ENCODE measurements at places on chromosomes 7 and 10.

GRCh38 chr10:129048513-129048912 lies 418.5 kb upstream of the MGMT start:
- DNase-seq: no peak

DNA sequence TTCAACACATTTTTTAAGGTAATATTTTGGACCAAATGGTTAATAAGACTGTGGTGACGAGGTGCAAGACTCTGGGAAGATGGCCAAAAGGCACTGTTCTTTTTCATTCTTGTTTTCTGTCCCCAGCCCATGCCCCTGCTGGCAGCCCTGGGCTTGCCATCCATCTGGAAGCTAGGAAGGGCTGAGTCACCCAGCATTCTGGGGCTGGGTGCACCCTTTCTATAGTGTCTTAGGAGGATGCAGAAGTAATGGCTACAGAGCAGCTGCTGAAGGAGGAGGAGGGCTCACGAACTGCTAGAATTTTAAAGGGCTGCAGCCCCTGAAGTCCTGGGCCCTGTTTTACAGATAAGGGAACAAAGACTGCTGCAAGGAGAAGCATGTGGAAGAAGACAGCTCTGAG lies 42.8 kb upstream of the ZNF32 start:
- DNase-seq: no peak

DNA sequence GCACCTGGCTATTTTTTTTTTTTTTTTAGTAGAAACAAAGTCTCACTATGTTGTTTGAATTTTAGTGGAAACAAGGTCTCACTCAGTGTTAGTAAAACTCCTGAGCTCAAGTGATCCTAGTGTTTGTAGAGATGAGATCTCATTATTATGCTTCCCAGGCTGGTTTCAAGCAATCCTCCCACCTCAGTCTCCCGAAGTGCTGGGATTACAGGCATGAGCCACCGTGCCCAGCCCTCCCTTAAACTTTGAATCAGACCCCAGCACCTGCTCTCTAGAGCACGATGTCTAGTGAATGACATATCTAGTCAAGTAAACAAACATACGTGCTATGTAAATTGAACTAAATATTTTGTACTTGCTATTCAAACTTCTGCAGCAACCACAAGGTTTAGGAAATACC lies 105.6 kb upstream of the MYO3A start:
- DNase-seq: no peak

- no peak for DNase-seq
These were observed 639.9 kb downstream of the TYW1 start for GRCh38 chr7:67636348-67637022.

GRCh38 chr10:44513591-44513990 lies 128.7 kb upstream of the CXCL12 start:
- DNase-seq: no peak

- no peak for DNase-seq
These were observed 5.3 kb downstream of the TECTB start for GRCh38 chr10:112288486-112288885.

DNA sequence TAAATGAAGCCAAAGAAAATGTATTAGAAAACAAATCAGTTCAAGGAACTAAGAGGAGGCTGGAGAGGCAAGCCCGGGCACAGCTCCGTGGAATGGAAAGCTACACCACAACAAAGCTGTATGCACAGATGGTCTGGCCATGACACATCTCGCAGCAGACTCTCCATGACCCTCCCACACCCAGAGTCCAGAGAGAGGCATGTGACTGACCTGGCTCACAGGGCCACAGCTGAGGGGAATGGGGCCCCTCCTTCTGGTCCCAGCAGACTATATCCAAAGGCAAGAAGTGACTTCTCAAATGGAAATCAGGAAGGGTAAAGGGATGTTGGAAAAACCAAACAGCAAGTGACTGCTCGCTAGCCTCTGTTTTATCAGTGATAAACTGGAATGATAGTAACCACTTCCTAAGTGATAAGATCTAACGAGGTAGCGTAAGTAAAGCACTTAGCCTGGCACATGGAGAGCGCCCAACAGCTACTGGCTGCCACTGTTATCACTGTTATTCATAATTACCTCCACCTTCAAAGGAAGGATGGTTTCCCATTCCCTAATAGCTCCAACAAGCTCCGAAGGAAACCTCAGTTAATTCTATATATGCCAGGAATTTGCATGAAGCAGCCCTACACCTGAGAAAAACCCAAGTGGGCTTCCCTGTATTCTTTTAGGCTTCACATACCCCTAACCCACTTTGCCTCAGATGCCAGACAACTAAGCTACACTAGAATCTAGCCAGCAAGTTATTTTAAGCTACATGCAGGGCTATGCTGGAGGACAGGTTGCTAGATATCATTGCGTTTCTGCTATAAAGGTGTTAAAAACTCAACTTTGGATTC lies 8.4 kb downstream of the OSBPL3 start:
- no peak for DNase-seq

GRCh38 chr7:74718336-74718735 lies 55.5 kb upstream of the NCF1 start:
- DNase-seq: no peak

GRCh38 chr7:69942573-69942972 lies 344.3 kb downstream of the AUTS2 start:
- no peak for DNase-seq

DNA sequence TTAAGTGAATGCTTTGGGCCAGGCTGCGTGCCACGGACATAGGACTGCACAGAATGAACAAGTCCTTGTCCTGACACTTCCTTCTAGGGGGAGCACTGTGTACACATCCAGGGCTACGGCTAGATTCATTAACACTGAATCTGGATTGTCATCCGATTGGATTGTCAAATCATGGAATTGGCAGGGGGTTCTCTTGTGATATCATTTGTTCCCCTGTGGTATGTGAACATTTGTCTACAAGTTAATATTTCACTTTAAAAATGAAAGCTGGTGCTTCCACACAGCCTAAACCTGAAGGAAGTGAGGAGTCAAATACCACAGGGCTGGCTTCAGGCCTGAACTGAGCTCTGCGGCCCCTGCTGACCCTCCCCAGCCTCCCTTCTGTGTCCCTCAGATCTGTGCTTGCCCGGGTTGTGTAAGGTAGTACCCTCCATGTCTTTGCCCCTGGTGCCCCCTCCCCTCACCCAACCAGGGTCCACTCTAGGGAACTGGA lies 75.6 kb downstream of the SNX10 start:
- DNase-seq: no peak

- DNase-seq: no peak
These were observed 109.1 kb upstream of the TNS3 start for GRCh38 chr7:47690902-47691558.

DNA sequence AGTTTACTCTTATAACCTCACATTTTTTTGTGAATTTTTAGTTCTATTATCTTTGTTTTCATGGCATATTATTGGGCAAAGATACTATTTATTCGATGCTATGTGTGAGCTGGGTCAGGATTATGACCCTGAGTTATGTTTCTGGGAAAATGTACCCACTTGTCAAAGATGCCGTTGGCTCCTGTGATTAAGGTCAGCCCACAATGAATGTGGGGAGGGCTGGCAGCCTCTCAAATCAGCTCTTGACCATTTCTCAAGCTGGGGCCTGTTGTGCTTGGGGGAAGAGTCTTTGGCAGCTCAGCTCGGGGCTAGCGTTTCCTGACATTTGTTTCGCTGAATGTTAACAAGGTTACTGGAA lies 97.5 kb downstream of the TCF7L2 start:
- no peak for DNase-seq

- no peak for DNase-seq
These were observed 1265.8 kb downstream of the REEP3 start for GRCh38 chr10:64786989-64787388.

GRCh38 chr7:151088856-151089699 lies 2.8 kb downstream of the AGAP3 start:
- DNase-seq: no peak

DNA sequence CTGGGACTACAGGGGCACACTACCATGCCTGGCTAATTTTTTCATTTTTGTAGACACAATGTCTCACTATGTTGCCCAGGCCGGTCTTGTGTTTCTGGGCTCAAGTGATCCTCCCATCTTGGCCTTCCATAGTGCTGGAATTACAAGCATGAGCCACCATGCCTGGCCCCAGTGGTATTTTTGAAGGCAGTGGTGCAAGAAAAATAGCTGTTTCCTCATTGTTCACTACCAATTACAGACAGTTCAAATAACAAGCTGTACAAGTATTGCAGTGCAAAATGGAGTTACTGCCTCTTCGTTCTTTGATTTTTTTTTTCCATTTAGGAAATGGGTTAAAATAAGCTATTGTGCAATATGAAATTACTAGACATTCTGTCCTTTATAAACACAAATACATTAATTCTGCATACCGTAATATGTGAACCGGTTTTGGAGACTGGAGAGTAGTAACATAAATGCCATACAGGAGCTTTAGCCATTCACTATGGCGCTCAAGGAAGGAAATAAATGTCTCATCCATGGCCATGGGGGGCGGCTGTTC lies 35.0 kb upstream of the BPGM start:
- DNase-seq: no peak

DNA sequence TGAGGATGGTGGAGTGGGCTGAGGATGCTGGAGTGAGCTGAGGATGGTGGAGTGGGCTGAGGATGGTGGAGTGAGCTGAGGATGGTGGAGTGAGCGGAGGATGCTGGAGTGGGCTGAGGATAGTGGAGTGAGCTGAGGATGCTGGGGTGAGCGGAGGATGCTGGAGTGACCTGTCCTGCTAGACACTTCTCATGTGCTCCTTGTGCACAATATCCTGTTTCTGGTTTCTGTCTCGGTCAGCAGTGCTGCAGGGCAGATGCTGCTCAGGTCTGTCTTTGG lies 29.2 kb downstream of the ANXA8 start:
- DNase-seq: no peak

DNA sequence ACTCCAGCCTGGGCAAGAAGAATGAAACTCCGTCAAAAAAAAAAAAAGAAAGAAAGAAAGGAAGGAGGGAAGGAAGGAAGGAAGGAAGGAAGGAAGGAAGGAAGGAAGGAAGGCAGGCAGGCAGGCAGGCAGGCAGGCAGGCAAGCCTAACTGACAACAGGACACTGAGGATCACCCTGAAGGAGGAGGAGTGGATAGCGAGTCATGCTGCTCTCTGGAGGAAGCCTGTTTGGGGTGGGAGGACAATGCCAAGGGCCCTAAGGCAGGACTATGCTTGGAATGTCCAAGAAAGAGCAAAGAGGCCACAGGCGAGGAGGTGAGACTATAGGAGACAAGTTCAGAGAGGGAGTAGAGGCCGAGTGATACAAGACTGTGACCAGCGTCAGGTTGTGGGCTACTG lies 107.0 kb upstream of the PARD3 start:
- no peak for DNase-seq

DNA sequence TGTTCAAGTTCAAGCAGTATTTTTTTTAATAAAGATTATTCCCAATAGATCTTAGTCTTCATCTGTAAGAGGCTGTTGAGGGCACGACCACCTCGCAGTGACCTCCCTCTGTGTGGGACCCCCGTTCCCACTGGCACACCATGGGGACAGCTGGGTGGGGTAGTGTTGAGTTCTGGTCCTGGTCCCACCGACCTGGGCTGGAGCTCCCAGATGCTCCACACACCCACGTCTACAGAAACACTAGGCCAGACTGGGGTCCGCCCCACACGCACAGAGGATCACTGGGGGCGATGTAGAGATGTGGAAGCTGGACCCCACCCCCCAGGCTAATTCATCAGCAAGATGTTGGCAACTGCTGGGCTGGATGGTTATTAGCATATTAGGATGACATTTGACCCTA lies 623.6 kb downstream of the PTPRN2 start:
- DNase-seq: no peak

DNA sequence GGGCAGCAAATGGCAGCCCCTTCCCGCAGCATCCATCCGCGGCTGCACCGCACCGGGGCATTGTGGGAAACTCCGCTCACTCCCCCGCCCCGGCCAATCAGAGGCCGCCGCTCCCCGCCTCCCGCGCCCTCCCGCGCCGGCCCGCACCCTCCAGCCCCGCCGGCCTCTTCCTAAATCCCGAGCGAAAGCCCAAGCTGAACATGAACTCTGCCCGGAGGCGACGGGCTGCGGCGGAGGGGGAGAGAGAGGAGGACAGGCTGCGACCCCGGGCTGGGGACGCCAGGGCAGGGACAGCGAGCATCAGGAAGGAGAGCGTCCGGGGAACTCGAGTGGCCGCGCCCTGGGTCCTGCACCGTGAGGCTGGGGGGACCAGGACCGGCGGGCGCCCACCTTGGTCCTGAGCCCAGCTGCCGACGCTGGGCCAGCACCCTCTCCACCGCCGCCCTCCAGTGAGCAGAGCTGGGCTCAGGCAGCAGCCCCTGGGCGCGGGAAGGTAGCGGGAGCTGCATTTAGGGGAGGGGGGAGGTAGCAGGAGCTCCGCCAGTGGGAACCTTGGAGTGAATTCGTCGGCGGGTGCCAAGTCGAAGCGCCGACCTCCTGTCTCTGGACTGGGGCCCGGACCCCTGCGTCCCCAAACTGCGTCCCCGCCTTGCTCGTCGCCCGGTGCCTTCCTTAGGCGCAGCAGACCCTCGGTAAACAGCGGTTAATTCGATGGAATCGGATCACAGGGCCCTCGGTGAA lies at the start of gene DGKI:
Gene DGKI (minus strand): TSS at position 148 of the 741 bp plus-strand sequence.
- DNase-seq: peak; percentile 15

DNA sequence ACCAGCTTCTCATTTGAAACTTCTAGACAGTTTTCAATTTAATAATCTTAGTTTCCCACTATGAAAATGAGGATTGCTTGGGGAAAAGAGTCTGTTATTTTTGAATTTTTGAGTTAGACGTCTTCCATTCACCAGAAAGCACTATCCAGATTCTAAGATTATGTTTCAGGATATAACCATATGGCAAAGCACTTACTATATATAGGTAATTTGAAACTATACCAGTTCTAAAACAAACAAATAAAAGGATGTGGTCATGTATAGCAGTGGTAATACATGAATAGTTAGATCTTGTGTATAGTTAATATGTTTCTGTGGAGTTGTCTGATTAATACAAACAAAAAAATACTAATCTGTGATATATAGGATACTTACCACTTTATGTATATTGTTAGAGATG lies 320.0 kb downstream of the EXOC4 start:
- DNase-seq: no peak

DNA sequence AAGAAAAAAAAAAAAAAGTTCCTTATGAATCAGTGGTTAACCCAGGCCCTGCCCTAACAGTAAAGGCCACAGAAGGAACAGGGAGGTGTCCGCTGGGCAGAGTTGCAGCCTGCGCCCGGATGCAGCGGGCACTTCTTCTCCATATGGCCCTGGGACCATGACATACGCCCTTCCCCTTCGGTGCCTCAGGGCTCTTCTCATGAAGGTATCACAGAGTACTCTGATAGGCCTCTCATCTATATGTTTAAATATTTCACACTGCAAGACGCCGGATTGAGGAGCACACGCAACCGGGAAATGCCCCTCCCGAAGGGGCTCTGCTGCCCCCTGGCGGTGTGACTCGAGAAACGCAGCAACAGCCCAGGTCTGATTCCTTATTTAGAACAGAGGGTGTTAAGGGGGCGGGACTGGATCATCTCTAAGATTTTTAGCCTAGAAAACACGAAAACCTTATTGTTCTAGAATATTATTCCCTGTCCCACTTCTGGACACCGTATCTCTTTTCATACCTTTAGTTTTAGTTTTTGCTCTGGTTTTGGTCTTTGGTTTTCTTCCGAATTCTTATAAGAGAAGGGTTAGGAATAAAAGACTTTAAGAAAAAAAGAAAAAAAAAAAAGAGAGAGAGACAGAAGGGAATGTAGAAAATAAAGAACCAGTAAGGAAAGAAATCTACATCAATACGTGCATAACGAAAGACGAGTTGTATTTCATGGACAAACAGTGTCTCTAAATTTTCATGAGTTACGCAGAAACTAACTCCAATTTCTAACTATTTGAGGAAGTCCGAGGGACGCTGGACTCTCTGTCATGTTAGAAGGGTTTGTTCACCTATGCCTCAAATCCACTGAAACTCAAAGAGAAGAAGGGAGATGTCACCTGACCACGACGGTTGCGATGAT lies 12.0 kb downstream of the DAGLB start:
- no peak for DNase-seq

- no peak for DNase-seq
These were observed 128.4 kb upstream of the RSU1 start for GRCh38 chr10:16945593-16945992.

All from NCI-H1417 treated with DMSO at 0.1 percent for 48 hours (cell line).